A549 treated with AZD2906 at 1 μM for 4 hours (cell line): ENCODE measurements at places on chromosomes 12 and 14. TPM values are rescaled to one million over a fixed set of nuclear protein-coding genes. Genes with fewer than 3 reads are reported as not detected.

Gene FAM90A1
- total RNA-seq: 0.07 to 0.20 TPM (median 0.15 TPM) in 5 replicates

Gene ASCL1
- total RNA-seq: not detected in 5 replicates

Gene MDGA2
- total RNA-seq: 0.05 to 0.10 TPM (median 0.08 TPM) in 3 of 5 replicates, not detected in the others

Gene PLBD1
- 4.1 to 4.8 TPM (median 4.3 TPM) in 5 replicates for total RNA-seq

Gene LRRK2
- 1.2 to 1.8 TPM (median 1.4 TPM) in 5 replicates for total RNA-seq

Gene B3GNT4
- total RNA-seq: 0.60 to 1.1 TPM (median 0.72 TPM) in 5 replicates

Gene PMCH
- total RNA-seq: not detected in 5 replicates

Gene ERP29
- 124 to 135 TPM (median 129 TPM) in 5 replicates for total RNA-seq

Gene NEMP1
- 14.0 to 16.5 TPM (median 14.8 TPM) in 5 replicates for total RNA-seq
